Right renal cortex interstitium (tissue), 3 donors: ENCODE measurements at places on chromosomes 7 and 10.

- DNase-seq = no peak
Measured at GRCh38 chr7:48004638-48005037, 24.3 kb downstream of the SUN3 start.

DNA sequence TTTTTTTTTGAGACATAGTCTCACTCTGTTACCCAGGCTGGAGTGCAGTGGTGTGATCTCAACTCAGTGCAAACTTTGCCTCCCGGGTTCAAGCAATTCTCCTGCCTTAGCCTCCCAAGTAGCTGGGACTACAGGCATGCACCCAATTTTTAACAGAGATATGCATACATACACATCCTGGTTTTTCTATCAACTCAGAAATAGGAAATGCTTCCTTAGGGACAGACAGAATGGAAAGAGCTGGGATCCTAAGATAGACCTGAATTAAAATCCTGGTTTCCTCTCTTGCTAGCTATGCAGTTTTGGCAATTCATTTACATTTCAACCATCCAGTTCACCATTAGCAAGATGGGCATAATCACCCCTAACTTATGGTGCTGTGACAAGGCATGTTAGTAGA is 347.5 kb downstream of the GPAM start:
- DNase-seq = no peak

DNA sequence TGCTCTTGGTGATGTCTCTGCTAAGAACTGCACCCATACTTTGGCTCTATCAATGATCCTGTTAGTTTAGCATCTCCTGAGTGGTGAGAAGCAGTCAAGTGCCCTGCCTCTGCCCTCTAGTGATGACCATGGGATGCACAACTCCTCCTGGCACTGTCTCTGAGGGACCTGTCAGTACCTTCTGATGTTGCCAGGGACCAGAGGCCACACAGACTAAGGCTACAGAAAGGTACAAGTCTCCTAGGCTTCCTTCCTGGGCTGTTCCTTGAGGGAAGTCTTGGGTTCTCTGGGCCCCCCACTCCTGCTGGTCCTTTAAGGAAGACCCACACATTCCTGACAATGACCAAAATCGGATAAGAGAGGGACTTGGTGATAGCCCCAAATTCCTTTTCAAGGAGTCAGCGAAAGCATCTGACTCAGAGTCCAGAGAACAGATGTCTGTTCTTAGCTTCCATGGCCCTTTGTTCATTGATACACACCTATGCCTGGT is 15.3 kb downstream of the NKX2-3 start:
- no peak for DNase-seq

GRCh38 chr7:104039363-104039762 is 49.9 kb upstream of the RELN start:
- no peak for DNase-seq

GRCh38 chr7:82039621-82040020 is 269.8 kb upstream of the HGF start:
- DNase-seq = no peak

DNA sequence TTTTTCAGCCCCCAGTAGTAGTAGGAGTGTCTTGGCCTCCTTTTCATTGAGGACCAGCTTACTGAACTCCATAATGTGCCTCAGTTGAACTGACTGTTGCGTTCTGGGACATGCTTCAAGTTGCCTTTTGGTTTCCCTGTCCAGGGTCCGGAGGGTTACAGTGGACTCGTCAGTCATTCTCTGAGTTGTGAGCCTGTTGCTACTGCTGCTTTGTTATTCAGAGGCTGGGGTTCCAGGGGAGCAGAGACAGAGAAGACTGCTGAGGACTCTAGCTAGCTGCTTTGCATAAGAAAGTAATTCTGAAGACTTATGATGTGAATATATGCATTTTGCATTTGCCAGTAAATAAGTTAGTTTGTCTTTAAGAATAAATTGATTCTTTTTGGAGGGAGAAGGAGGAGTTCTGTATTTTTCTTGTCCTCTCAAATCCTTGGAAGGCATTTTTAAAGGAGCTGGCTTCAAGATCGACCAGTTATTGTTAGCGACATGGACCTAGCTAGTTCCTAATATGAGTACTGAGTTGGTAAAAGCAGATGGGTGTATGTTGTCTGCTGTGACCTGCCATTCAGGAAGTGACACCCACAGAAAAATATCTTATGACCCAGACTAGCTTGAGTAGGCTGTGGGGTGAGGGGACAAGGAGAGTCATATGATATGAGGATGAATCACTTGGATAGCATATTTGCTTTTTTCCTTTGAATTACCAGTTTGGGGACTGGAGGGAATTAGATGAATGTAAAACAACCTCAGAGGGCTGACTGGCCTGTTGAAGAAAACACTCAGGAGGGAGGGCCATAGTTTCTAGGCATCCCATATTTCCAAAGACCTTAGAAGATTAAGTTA is 8.3 kb downstream of the PI4K2A start:
- no peak for DNase-seq

GRCh38 chr7:4247106-4247876 is 434.8 kb upstream of the FOXK1 start:
- no peak for DNase-seq

DNA sequence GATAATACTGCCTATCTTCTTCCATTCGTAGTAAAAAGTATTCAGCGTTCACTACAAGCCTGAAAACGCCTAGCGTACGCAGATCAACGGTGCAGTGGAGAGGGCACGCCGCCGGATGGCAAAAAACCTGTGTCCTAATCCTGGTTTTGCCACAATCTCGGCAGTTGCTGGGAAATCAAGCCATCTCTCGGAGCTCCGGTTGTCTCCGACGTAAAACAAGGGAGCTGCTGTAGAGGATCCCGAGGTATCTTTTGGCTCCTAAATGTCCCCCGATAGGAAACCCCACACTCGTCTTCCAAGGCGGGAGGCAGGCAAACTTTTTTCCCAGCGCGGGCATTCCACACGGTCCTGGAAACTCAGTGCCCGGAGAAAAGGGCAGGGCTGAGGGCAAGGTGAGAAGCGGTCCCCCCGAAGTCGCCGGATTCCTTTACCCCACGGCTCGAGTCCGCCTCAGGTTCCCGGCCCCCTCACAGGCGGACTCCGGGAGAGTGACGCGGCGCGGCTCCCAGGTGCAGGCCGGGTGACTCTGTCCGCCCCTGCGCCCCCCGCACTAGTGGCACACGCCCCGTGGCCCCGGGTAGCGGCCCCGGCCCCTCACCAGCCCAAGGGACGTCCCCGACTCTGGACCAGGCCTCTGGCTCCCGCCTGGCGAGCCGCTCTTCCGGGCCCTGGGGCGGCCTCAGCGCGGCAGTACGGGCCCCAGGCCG is 649 bp downstream of the IDE start:
- peak; percentile 16 for DNase-seq

DNA sequence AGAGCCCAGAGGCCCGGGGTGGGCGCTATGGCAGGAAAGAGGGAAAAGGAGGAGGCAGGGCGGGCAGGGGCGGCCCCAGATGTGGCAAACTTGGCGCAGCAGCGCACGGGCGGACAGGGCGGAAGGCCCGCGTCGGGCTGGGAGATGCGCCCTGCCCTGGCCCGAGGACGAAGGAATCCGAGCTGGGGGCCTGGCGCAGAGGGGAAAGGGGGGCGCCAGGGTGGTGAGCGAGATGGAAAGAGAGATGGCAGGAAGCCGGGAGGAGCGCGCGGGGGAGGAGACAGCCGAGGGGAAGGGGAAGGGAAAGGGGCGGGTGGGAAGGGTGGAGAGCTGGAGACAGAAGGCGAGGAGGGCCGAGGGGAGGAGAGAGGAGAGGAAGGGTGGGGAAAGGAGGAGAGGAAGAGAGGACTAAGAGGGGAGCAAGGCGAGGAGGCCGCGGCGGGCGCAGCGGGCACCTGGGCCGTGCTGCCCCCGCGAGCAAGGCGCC is at the start of gene MARVELD1:
MARVELD1 (plus strand) TSS at position 392 of the 487 bp plus-strand sequence. CDS start 147 bp downstream, outside the sequence.
- no peak for DNase-seq

GRCh38 chr7:147878912-147879661 is 711.5 kb upstream of the C7orf33 start:
- DNase-seq = no peak

DNA sequence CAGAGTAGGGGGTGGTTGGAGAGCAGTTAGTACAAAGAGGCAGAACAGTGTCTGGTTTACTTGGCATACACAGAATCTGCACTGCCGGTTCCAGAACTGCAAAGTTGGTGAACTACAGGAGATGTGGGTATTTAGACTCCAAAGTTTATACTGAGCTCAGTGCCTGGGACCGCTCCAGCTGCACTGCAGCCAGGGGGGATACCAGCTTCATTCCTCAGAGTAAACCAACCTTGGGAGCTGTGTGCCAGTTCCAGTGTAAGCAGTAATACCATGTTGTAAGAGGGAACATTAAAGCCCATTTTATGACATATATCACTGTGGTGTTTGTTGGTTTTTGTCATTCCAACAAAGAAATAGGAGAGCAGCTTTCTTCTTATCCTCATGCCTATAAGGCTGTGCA is 23.4 kb downstream of the LOXL4 start:
- no peak for DNase-seq

- DNase-seq = no peak
Measured at GRCh38 chr10:70319824-70320223, 36.0 kb upstream of the NPFFR1 start.

DNA sequence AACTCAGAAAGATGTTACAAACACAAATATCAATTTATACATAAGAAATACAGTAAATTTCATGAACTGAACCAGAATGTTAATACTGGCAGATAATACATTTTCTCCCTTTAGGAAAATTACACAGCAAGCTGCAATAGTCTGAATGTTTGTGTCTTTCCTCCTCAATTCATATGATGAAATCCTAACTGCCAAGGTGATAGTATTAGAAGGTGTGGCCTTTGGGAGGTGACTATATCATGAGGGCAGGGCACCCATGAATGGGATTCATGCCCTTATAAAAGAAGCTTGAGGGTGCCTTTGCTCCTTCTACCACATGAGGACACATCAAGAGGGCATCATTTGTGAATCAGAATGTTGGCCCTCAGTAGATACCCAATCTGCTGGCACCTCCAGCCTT is 64.3 kb upstream of the GPR22 start:
- DNase-seq = no peak

DNA sequence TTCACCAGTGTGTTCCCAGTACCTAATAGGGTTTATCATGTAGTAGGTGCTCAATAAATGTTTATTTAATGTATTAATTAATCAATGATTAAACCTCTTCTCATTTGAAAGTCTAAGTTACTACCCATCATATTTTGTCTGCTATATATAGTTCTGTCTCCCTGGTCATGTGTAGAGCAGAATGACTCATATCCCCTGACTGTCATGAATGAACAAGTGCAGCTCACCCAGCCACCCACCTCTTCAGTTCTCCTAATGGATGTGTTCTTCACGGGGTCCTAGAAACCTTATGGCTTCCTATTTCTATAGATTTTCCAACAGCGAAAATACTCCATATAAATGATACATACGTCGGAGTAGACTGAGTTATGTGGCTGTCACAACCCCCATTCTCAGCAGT is 64.5 kb downstream of the HIF1AN start:
- DNase-seq = no peak

GRCh38 chr10:99370993-99371392 is 41.8 kb downstream of the CNNM1 start:
- no peak for DNase-seq

DNA sequence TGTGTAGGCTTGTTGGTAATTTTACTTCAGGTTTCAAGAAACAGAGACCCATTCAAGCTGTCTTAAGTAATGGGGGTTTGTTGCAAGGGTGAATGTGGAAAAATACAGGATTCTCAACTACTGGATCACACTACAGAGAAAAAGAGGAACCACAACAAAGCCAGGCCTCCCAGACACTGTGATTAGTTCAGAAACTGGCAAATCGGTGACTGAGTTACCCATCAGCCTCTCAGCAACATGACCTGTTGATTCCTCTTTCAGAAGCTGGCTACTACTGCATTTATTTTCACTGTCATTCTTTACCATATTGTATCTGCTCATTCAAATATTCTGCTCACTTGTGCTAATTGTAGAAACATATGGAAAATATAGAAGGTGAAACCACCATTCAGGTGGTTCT is 16.0 kb downstream of the CCDC71L start:
- DNase-seq = no peak

GRCh38 chr7:136079478-136079892 is 102.3 kb upstream of the MTPN start:
- DNase-seq = no peak

DNA sequence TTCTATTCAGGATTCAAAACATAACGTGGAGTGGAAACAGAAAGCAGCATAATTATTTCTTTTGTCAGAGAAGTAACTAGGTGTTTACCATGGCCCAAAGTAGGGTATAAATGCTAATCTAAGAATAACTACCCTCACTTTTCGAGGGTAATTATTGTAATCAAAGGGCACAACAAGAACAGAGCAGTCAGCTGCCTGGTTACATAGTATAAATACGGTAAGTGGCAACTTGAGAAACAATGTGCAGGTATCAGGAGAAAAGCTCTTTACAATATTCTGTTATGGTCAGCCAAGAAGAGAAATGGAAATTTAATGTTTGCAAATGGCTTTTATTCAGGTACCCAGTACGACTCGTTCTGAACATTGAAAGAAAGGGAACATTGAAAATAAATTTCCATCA is 242.0 kb upstream of the NPY start:
- DNase-seq = no peak

DNA sequence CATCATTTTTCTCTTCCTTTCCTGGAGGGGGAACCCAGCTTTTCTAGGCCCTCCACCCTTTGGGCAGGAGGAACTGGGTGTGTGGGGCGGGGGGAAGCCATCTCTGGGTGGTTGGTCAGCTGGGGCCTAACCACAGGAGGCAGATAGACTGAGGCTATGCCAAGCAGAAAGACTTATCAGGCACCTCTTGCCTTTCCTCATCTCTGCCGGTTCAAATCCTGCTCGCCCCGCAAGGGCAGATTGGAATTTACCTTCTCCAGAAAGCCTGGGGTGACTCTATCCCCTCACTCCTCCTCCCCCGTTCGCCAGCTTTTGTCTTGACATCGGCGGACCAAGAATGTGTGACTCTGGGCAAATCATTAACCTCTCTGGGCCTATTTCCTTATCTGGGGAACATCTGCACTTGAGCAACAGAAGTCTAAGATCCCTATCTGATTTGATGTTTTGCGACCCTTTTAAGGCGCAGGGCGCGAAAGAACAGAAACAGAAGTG is 584 bp upstream of the GARS1 start:
- DNase-seq = no peak

- DNase-seq = peak; percentile 47
Measured at GRCh38 chr7:18345641-18346234, 149.8 kb upstream of the HDAC9 start.

DNA sequence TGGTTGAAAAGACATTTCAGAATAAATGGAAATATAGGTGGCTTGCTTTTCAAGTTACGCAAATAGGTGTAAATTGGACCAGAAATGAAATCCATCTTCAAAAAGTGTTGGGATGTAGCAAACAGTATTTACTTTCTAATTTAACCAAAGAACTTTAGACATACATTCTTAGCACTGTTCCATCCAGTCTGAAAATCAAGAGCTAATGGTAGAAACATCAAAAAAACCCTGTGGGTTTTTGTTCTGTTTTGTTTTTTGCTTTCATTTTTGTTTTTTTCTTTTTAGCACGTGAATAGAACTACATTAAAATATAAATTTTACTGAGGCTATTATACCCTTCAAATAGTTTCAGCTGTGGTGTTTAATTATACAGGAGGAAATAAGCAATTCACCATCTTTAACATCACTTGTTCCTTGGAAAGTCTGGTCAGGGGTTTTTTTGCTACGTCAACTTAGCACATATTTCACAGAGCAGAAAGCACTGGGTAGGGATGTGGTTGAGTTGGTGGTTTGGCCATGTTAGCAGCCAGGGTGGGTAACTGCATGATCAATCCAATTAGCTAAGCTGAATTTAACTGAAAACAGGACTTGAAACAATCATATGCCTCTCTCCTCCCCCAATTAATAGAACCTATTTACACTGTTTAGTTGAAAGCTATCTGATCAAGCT is 275.4 kb upstream of the PFKP start:
- no peak for DNase-seq
